ENCODE measurements at places on chromosomes 11 and 22. TPM values are rescaled to one million over a fixed set of nuclear protein-coding genes. Genes with fewer than 3 reads are reported as not detected.

DNA sequence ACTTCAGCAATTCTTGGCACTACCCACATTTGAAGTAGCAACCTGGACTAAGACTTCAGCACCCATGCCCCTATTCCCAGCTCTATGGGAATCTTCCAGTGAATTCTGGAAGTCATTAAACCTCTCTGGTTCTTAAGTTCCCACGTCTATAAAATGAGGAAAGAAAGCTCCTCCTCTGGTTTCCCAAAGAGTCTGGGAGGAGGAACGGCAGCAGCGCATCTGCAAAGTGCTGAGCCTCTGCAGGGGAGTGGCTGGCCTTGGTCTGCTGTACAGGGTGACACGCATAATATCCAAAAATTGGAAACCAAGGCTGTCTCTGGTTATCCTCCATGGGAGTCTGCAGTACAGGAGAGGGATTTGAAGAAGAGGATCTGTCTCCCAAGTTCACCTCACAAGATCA lies 73.6 kb upstream of the TP53I11 start:
- H3K4me1 ChIP-seq: no peaks in the 10 kb centered on the region
- H3K27ac ChIP-seq: no peak overlapping the region

Gene CALCA
- not detected for total RNA-seq

Gene CLP1
- 16.6 TPM for total RNA-seq

- H3K4me3 ChIP-seq: no peak overlapping the region
- H3K27ac ChIP-seq: no peak overlapping the region
- H3K27me3 ChIP-seq: no peaks in the 10 kb centered on the region
- H3K36me3 ChIP-seq: no peaks in the 10 kb centered on the region
- no peak for DNase-seq
These were observed 43.7 kb downstream of the MAML2 start for GRCh38 chr11:96299155-96299888.

GRCh38 chr22:48520884-48521588 lies 1306.6 kb downstream of the BRD1 start:
- H3K27ac ChIP-seq: no peak overlapping the region
- H3K4me3 ChIP-seq: no peak overlapping the region
- H3K27me3 ChIP-seq: no peaks in the 10 kb centered on the region
- no peaks in the 10 kb centered on the region for H3K4me1 ChIP-seq
- no peak for DNase-seq

GRCh38 chr11:121670266-121670665 lies 217.5 kb upstream of the SORL1-AS1 start:
- H3K4me3 ChIP-seq: no peak overlapping the region
- no peak for DNase-seq
- H3K36me3 ChIP-seq: no peaks in the 10 kb centered on the region
- H3K4me1 ChIP-seq: no peaks in the 10 kb centered on the region

Gene NXPE1
- total RNA-seq: not detected

Measured in SJSA1 (cell line).